ENCODE measurements at places on chromosomes 1 and 21.
A peak's percentile ranks its signal among the peaks of the same experiment; 100 is the strongest.

- DNase-seq = no peak
Measured at GRCh38 chr1:206833106-206833680, 32.2 kb upstream of the IL20 start.

GRCh38 chr1:203103829-203104495, 18.1 kb upstream of the MYOG start:
- DNase-seq = no peak

DNA sequence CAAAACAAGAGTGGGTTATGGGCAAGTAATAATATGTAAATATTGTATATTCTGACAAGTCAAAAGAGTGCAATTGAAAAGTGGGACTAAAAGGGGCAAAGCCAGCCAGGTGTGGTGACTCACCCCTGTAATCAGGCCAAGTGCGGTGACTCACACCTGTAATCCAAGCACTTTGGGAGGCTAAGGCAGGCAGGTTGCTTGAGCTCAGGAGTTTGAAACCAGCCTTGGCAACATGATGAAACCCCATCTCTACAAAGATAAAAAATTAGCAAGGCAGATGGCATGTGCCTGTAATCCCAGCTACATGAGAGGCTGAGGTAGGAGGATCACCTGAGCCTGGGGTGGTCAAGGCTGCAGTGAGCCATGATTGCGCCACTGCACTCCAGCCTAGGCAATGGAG, 304.0 kb downstream of the HHIPL2 start:
- no peak for DNase-seq

- DNase-seq = no peak
Measured at GRCh38 chr21:41427556-41427955, 1.5 kb downstream of the MX1 start.

GRCh38 chr1:6638226-6638625, 13.6 kb downstream of the THAP3 start:
- DNase-seq = peak; percentile 37

GRCh38 chr1:6587261-6588005, 7.6 kb downstream of the ZBTB48 start:
- DNase-seq = no peak

- no peak for DNase-seq
Measured at GRCh38 chr1:54800899-54801759, at the start of gene TTC22. TTC22 (minus strand) TSS chr1:54801323; CDS start chr1:54801163, 160 bp downstream.

DNA sequence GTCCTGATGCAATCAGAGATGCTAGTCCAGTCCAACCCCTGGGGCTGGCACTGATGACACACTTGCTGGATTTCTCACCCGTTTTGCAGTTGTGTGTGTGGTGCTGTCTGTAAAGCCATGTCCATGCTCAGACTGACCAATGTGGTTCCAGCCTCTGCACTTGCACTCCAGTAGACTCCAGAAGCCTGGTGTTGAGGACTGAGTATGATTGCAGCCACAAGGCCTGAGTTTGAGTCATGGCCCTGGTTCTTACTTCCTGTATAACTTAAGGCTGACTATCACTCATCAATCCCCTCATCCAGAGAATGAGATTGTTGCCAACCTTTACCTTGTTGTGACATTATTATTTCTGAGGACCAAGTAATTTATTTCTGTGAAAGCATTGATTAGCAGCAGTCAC, 34.8 kb upstream of the IKBKE start:
- no peak for DNase-seq

- DNase-seq = no peak
Measured at GRCh38 chr21:29673096-29673610, 266.6 kb downstream of the GRIK1 start.

DNA sequence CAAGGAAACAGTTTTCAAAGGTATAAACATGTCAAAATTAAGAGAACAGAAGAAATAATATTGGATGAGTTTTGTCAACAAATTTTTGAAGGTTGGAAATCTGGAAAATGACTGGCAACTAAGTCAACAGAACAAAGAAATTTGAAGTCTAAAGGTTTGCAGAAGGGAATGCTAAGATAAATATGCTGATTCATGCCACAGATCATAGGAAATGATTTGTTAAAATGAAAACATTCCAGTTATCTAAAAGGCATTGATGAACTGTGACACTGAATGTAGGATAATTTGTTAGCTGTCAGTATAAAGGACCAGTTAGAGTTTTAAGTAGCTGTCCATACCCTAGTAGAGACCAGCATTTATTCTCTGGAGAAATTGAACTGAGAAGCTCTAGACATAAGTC, 157.9 kb upstream of the CHRM3 start:
- DNase-seq = no peak

DNA sequence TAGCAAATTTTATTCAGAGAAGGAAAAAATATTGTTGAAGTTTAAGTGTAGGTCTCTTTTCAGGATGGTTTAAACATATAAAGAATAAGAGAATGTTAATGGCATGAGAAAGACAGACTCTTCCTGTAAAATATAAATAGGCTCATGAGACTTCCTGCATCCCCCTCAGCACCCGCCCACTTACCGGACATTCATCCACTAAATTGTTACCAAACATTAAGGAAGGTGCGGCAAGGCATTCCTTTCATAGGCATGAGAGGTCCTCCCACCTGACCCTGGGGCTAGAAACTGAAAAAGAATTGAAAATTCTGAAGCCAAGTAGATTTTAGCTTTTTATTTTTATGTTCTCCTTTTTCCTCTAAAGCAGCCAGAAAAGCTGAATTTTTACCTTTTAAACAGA, 10.6 kb upstream of the USP1 start:
- DNase-seq = no peak

- DNase-seq = no peak
Measured at GRCh38 chr1:150576794-150577556, 2.4 kb downstream of the MCL1 start.

- DNase-seq = no peak
Measured at GRCh38 chr1:68280286-68280685, 48.0 kb upstream of the WLS start.

DNA sequence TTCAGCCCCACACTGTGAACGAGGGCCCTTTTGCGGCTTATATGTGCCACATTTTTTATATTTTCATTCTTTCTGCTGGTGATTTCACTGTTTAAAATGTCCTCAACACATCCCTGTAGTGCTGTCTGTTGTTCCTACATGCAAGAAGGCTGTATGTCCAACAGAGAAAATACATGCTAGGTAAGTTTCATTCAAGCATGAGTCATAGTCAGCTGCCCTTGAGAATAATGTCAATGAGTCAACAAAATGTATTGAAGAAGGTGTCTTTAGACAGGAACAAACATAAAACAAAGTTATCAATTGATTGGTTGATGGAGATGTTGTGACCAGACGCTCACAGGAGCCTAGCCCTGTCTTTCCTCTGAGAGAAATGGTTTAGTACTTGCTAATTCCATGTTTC, 553.4 kb downstream of the PLPP3 start:
- no peak for DNase-seq

GRCh38 chr1:177969825-177970371, at the start of gene SEC16B:
SEC16B (minus strand) TSS chr1:177970058; CDS start chr1:177967981, 2,077 bp downstream.
- no peak for DNase-seq

DNA sequence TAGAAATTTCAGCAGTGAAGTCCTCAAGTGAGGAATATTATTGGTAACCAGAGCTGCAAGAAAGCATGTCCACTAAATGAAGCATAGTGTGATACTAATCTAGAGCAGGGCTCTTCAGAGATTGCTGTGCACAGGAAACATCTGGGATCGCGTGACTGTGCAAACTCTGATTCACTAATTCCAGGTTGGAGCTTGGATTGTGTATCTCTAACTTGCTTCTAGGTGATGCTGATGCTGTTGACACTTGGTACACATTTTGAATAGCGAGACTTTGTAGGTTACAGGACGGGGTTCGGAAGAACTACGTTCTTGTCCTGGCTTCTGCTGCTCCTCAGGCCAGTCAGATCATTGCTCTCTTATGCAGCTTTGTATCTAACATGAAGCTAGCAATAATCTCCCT, 66.5 kb downstream of the PRRX1 start:
- peak; percentile 73 for DNase-seq

- DNase-seq = peak; percentile 93
Measured at GRCh38 chr1:115302390-115302961, 35.6 kb downstream of the NGF start.

DNA sequence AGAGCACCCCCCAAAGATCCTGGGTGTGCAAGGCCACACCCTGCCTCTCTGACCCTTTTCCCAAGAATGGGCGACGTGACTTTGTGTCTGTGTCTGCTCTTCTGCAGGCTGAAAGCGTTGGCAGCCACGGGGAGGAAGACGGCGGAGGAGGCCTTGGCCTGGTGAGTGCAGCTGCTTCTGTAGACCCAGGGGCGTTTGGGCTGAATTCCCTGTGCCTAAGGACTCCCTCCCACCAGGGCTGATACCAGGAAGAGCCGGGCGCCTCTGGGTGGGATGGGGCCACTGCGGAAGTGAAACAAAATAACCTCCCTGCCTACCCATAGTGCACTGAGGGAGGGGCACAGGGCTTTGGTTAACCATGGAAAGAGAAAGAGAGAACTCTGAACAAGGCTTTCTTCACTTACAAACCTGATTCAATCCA, 2.5 kb downstream of the UBASH3A start:
- no peak for DNase-seq

- DNase-seq = peak; percentile 23
Measured at GRCh38 chr1:26102526-26102925, 9.1 kb upstream of the PDIK1L start.

DNA sequence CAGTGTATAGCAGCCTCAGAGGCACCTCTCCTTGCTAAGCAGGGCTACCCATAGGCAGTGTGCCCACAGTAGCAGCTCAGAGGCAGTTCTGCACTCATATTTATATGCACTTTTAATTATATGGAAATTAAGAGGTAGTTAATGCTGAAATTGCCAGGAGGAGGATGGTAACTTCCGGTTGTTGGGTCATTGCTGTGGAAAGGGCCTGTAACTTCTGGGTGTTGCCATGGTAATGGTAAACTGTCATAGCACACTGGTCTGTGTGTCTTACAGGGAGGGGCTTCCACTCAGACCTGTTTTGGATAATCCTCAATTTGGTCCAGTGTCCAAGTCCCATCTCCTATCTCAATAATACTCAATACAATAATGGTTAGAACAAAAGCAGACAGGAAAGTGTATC, 7.6 kb downstream of the CFH start:
- no peak for DNase-seq

DNA sequence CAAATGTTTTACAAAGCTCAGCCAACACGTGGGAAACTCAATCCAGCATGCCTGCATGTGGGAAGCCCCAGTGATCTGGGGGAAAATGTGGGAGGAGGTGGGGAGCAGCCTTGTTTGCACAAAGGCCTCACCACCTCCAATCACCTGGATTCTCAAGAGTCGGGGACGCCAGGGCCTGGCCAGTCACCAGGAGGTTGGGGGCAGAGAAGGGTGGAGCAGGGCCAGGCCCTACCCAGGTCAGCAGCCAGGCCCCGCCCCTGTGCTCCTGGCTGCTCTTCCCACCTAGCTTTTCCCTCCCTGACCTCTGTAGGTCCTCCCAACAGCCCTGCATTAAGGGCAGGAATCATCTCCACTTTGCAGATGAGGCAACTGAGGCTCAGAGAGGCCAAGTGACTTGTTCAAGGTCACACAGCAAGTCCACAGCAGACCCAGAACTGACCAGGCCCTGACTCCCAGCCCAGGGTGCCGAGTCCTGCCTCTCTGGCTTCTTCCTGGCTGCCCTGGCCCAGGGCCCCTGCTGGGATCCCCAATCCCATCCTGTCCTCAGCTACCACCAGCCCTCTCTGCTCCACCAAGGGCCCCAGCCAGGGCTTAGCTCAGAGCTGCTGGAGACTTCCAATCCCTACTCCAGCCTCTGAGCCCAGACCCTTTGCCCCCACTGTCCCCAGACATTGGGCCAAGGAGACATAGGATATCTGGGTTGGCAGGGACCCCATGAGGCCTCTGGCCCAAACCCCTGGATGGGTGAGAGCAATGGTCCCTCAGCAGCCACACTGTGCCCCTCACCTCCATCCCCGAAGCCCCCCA, 508.6 kb downstream of the PTPRU start:
- DNase-seq = no peak

DNA sequence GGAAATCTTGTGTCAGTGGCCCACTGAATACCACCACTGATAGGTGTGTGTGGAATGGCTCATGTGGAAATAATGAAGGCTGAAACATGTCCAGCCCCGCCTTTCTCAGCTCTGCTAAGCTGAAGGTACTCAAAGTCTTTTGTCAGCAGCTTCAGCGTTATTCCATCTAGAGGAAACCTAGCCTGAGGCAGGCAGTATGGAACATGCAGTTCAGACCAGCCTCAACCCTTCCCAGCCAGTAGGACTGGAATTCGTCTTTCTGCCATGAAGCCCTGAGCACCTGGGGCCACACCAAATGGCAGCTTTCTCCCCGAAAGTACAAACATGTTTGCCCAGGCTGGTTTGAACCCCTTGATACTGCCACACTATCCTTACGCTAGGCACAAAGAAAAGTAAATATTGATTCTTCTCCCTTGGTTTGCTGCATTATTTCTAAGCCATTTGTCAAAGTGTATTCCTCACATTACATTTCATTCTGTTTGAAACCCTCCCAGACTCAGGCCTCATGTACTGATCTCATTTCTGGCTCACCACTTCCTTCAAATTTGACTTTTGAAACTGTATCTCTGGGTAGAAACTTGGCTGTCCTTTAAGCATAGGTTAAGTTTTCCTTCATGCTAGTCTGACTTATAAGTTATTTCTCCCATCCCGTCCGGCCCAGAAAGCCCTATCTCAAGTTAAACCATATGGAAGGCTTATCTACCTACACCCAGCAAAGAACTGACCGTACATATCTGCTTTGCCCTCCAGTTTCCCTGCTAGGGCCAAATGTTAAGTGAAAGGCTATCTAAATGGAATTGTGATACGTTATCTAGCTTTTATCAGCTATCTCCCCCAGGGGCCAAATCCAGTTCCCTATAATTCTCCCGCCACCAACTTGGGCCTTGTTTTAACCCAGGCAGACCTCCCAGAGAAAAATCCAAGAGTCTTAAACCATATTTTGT, 45.7 kb upstream of the HOOK1 start:
- no peak for DNase-seq

GRCh38 chr1:234616644-234617043, 6.7 kb upstream of the IRF2BP2 start:
- peak; percentile 63 for DNase-seq

GRCh38 chr1:7988576-7988975, 27.1 kb downstream of the PARK7 start:
- no peak for DNase-seq

- DNase-seq = no peak
Measured at GRCh38 chr1:74317663-74318062, 82.5 kb downstream of the TNNI3K start.

GRCh38 chr1:29900712-29901111, 664.4 kb downstream of the PTPRU start:
- DNase-seq = no peak

Data from fibroblast of skin of right quadriceps (primary cell).